ENCODE measurements at places on chromosomes 1 and 21. TPM values are rescaled to one million over a fixed set of nuclear protein-coding genes. Genes with fewer than 3 reads are reported as not detected.

DNA sequence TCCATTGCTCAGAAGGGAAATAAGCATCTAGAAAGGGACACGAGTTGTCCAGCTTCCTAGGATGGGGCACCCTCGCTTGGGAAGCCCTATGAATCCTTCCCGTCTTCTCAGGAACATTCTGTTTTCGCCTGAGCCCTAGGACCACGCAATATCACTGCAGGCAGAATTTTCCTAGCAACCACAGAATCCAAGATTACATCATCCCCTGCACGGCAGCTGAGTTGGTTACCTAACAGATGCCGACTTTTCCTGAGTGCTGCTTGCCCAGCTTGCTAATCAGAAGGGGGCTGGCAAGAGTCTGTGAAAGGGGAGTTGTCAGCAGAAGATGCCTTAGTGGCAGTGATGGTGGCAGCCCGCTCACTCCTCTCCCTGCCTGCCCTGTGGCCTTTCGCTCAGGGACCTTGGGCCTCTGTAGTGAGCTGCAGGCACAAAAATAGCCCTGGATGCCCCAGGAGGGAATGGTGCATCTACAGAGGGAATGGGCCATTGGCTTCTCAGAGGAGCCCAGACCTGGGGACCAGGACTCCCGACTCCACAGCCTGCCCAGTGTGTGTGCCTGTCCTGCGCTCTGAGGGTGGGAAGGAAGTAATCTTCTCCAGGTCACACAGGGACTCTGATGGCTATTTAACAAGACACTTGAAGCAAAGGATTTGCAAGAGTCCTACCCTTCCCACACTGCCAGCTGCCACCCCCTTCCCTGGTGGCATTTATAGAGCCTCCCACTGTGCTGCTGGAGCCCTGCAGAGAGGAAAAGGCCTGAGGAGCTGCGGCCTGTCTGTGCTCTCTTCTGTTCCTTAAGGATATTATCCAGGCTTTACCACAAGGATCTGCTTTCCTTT is 28.9 kb upstream of the CLSTN1 start:
- DNase-seq: no peak

SELENBP1 gene
- total RNA-seq: 7.0 TPM

TNFSF18 gene
- total RNA-seq: not detected

GRCh38 chr1:41648844-41649243 is 164.4 kb upstream of the EDN2 start:
- DNase-seq: no peak

DNA sequence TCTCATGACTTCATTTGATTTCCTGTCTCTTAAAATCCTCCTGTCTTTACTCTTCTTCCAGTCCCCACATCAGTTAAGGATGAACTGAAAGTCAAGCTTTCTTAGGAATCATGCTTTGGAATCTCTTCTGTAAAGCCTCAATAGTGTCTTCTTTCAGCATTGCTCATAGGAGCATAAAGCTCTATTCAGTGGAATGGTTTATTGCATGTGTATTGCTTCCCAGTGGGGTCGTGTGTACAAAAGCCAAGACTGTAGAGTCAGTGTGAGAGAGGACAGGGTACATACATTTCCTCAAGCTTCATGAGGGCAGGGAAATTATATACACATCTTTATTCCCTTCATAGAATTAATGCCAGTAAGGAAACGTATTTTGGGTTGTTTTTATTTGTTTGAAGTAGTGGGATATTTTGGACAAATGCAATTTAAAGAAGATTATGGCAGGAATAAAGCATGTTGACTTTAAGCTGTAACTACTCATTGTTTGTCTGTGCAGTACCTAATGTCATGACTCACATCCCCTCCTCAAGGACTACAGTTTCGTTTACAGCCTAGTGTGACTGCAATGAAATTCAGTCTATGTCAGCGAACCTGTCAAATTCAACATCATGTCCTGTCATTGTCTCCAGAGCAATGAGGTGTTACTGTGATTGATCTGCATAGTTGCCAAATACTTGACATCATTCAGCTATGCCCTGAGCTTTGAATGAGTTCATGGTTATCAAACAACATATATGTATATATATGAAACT is 2164.2 kb downstream of the NCAM2 start:
- DNase-seq: peak; percentile 67

CATSPERE gene
- 0.13 TPM for total RNA-seq

DNA sequence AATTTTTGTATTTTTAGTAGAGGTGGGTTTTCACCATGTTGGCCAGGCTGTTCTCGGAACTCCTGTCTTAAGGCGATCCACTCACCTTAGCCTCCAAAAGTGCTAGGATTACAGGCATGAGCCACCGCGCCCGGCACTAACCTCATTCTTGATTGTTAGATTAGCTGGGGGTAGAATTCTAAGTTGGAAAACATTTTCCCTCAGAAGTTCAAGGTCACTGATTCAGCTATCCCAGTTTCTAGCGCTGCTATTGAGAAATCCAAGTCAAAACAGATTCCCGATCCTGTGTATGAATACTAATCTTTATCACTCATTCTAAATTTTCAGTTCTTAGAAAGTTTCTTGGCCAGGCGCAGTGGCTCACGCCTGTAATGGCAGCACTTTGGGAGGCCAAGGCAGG is 24.4 kb upstream of the EFNA1 start:
- no peak for DNase-seq

DNA sequence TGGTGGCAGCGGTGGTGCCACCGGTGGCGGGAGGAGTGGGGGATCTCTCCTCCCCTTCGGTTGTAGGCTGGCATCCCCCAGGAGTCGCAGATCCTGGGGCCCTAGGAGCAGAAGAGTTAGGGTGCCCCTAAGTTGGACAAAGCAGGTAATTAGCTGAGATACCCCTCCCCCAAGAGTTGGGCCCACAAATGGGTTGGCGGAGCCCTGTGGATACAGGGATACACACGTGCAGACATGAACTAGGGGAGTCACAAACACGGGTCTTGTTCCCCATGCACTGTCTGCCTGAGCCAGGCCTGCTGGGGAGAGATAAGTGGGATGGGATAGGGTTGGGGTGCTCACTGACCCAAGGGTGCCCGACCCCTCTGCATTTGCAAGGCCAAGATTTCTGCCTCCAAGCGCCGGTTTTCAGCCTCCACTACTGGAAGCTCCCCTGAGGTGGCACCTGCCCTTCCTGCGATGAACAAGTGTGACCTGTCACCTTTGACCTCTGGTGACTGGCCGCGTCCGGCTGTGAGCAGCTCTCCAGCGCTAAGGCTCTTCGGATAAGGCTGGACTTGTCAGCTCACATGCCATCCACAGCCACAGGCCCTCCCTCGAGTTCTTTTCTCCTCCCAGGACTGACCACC is 1.8 kb downstream of the CCDC17 start:
- DNase-seq: no peak

- DNase-seq: no peak
Observed at GRCh38 chr1:36322041-36322785, 1.2 kb downstream of the EVA1B start.

DNA sequence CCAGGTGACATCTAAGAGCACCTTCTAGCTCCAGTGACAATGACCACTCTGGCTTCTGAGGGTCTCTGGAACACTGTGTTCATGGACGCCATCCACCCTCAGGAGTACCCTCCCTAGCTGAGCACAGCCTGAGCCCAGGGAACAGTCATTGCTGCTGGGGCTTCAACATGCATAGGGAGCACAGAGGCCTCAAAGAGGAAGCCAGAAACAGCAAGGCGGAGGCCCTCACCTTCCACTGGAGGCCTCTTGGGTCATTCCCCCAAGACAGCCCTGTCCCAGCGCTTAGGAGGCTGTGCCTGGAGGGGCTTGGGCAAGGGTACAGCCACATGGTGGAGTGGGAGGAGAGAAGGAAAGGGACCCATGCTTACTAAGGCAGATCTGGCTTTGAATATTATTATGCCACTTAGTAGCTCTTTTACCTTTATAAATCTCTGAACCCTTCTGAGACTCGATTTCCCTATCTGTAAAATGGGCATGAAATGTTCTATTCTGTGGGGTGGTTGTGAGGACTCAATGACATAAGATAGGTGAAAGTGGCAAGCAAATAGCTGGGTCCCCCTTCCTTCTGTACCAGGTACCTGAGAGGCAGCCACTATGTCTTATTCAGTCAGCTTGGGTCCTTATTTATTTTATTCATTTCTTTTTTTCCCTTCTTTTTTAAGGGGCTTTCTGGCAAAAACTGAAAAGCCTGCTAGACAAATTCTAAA is 32.8 kb downstream of the PTAFR start:
- no peak for DNase-seq

CBR1 gene
- total RNA-seq: 111 TPM

LCE2C gene
- total RNA-seq: not detected

- DNase-seq: peak; percentile 76
Observed at GRCh38 chr1:193111641-193112090, 6.5 kb upstream of the GLRX2 start.

DNA sequence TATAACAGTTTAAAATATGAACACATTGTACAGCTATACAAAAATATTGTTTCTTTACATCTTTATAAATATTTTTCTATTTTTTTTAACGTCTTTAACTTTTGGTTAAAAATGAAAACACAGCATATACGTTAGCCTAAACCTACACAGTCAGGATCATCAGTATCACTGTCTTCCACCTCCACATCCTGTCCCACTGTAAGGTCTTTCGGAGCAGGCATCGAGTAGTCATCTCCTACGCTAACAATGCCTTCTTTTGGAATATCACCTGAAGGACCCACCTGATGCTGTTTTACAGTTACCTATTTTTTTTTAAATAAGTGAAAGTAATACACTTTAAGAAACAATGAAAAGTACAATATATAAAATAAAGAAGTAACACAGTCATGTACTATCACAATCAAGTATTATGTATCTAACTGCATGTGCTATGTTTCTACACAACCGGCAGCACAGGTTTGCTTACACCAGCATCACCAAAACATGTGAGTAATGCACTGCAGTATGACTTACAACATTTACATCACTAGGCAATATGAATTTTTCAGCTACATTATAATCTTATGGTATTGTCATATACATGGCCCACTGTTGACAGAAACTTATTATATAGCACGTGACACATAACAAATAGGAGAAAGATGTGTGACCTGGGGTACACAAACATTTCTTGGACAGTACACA is 254.4 kb downstream of the AKT3 start:
- peak; percentile 94 for DNase-seq

Data from bronchial epithelial cell (primary cell).